ENCODE measurements at places on chromosomes 13 and 19.

GRCh38 chr19:29273000-29273640 lies 60.2 kb upstream of the UQCRFS1 start:
- no peak for DNase-seq

DNA sequence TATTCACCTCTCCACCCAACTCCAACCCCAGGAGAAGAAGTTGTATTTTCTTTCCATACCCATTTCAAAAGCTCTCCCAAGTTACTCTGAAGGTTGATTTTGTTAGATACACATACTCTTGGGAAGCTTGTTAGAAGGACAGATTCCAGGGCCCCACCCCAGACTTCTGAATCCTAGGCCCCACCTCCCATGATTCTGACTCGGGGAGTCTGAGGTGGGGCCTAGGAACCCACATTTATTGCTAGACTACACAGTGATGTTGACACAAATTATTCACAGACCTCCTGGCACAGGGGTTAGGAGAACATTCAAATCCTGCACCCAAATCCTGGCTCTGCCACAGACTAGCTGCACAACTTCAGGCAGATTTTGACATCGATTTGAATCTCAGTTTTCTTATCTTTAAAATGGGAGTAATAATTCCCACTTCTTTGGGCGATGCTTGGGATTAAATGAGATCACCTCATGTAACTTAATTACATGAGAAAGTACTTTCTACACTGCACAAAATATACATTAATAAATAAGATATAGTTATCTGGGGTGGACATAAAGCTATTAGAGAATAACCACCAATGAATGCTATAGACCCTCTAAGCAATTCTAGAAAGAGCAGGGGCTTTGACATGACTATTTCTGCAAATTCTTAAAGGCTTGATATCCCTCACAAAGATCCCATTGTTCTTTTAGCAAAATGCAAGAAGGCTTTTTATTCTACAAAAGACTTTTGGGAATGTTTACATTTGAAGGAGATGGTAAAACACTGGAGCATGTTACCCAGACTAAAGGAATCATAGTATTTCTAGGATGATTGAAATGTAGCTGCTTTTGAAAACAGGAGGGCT lies 18.0 kb downstream of the MBNL2 start:
- no peak for DNase-seq

GRCh38 chr19:1785310-1785709 lies 26.8 kb downstream of the ATP8B3 start:
- no peak for DNase-seq

DNA sequence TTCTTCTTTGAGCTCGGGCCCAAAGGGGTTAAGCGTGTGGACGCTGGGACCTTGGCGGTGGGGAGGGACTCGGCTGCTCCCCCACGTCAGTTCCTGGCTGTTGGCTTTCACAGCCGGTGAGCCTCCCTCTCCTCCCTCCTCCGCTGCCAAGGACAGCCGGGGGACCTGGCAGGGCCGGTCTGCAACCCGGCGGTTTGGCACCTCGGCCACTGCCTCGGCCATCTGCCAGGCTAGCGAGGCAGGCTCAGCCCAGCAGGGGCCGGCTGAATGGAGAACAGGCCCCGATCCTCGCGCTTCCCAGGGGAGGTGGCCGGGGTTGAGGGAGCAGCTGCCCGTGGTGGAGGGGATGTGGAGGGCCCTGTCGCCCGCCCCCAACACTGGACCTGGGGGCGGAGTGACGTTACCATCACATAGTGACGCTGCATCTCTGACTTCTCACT lies 5.0 kb downstream of the TLE5 start:
- DNase-seq, result no peak

DNA sequence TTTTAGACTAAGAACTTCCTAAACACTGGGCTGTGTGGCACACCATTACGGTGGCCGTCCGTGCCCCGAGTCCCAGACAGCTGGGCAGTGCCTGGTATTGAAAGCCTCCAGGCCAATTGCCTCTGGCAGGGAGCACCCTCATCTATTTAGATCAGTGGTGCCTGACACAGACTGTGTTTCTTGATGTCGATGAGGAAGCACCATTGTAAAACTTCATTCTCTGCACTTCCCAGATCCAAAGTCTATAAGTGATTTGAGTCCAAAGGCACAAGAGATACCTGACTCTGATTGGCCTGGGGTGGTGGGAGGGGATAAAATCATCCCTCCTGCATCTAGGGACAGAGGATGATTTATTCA lies 8.5 kb upstream of the STK24 start:
- no peak for DNase-seq

- DNase-seq, result peak; percentile 9
Observed at GRCh38 chr19:56765137-56765536, 75.4 kb downstream of the PEG3 start.

DNA sequence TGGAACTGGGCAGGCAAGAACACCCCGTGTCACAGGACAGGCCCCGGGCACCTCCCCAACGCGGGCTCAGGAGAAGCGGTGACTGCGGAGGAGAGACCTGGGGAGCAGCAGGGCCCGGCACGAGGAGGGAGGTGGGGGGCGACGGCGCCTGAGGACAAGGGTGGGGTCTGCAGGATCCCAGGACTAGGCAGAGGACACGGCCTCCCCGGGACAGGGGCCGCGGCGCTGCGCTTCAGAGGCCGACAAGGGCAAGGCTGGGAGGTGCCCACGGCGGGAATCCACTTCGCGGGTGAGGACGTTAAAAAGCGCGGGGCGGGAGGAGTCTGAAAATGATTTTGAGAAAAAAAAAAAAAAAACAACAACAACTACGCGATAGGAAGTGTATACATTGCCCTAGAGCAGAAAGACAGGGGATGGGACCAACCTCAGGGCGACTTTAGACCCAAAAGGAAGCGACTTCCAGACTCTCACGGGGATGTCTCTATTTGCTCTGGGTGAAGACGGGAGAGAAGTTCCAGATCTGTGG lies 44.9 kb downstream of the ZNF611 start:
- DNase-seq, result peak; percentile 54

DNA sequence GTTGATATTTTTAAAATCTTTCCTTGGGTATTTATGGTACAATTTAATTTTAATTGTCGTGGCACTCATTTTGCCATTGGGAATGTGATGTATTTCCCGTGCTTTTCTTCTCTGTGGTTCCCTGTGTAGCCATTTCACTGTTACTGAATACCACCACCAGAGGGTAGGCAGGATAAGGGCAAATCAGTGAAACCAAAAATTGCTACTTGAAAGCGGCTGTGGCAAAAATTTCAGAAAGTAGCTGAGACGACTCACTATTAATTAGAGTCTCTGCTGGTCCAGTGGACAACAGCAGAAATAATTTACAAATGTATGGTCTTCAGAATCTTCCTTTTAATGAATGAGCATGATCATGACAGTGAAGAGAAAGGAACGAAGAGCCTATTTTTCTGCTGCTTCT lies 34.4 kb upstream of the MIR17HG start:
- peak; percentile 32 for DNase-seq
